ENCODE measurements at places on chromosomes 5 and 9.
A peak's percentile ranks its signal among the peaks of the same experiment; 100 is the strongest.

GRCh38 chr5:60207040-60207439 is 313.5 kb upstream of the PDE4D start:
- DNase-seq = no peak

GRCh38 chr5:55402199-55402598 is 94.4 kb downstream of the MTREX start:
- DNase-seq = no peak

- DNase-seq = no peak
Observed at GRCh38 chr5:103435136-103435889, 127.3 kb downstream of the NUDT12 start.

DNA sequence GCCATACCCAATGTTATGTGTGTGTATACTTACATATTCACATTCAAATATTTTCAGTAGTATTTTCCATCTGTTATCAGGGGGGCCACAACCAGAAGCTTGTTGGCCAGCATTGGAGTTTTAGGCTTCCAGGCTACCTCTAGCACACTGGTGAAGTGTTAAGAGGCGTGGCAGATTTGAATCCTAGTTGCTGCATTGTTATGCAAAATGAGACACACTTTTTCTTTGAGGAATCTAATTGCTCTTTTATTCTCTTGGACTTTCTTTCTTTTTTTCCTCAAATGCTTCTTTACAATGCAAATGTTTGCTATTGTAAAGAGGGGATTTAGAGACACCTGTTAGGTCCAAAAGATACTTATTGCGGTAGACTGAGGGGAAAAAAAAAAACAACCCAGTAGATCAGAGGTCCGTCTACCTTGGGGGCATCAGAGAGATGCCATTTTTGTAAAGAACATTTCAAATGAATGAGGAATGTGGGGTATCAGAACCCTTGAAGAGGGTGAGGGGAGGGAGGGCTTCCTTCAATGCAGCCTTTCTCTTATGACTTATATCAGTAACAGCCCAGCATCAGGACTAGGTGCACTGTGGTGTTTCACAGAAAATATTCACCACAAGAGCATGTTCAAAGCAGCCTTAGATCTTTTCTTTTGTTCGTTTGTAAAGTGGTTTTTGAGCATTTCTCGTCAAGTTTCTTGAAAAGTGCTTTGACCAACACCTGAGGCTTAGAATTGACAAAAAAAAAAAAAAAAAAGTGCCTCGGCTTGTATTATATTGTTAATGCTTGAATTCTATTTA is 3.8 kb downstream of the SMARCA2 start:
- no peak for DNase-seq

- no peak for DNase-seq
Observed at GRCh38 chr5:13606051-13606450, 338.4 kb downstream of the DNAH5 start.

DNA sequence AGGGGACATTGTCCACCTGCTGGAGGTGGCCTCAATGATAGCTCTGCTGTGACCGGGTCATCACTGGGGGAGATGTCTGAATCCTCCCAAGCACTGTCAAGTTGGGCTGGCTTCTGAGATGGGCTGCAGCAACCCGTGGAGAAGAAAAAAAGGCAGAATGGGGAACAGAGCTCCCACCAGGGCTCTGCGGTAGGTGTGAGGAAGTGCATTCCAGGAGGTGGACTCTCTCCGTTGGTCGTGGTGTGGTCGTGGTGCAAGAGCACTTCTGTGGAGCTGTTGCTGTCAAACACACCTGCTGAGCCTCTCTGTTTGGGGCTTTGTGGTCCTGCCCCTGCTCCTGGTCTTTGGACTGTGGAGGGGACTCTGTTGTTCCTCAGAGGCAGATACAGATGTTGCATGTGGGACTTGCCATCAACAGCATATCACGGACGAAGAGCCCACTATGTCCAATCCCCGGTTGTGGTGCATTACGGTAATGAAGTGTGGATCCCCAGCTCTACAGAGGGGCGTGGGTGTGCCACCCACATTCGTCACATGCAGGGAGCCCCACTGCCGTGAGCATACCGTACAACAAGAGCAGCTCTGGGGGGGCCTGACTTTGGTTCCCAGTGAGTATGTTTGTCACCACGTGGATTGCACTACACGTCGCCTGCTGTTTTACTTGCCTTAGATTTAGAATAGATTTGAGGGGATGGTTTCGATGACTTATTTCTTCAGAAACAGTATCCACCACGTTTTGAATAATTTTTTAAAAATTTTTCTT is 36.0 kb upstream of the PITX1 start:
- no peak for DNase-seq

- DNase-seq = no peak
Observed at GRCh38 chr5:17481378-17481777, 16.7 kb upstream of the TAF11L2 start.

- DNase-seq = no peak
Observed at GRCh38 chr5:92505145-92505544, 1075.9 kb downstream of the NR2F1-AS1 start.

GRCh38 chr5:143793249-143793648 is 18.7 kb upstream of the HMHB1 start:
- no peak for DNase-seq

DNA sequence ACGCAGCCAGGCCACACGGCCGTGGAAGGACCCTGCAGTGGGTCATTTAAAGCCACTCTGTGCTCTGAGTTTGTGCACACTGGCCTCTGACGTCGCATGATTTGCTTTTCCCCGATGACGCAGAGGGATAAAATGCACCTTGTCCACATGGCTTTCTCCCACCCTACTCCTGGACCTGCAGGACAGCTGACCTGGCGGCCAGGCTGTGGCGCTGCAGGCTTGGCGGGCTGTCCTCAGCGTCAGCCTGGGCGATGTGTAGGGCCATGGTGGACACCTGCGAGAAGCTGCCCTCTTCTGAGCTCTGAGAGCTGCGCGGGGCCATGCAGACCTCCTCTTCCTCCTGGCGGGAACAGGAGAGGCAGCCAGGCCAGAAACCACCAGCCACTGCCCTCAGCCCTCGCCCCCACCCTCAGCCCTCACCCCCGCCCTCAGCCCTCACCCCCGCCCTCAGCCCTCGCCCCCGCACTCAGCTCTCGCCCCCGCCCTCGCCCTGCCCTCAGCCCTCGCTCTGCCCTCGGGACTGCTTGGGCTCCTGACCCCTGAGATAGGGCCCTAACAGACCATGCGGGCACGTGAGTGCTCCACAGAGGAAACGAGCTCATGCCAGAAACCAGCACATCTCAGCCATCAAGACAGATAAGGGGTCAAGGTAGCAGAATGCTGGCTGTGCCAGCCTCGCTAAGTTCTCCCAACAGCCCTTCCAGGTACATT is 20.0 kb upstream of the SCGB3A1 start:
- DNase-seq = no peak

GRCh38 chr9:105245029-105245890 is 809 bp downstream of the SLC44A1 start:
- peak; percentile 6 for DNase-seq

DNA sequence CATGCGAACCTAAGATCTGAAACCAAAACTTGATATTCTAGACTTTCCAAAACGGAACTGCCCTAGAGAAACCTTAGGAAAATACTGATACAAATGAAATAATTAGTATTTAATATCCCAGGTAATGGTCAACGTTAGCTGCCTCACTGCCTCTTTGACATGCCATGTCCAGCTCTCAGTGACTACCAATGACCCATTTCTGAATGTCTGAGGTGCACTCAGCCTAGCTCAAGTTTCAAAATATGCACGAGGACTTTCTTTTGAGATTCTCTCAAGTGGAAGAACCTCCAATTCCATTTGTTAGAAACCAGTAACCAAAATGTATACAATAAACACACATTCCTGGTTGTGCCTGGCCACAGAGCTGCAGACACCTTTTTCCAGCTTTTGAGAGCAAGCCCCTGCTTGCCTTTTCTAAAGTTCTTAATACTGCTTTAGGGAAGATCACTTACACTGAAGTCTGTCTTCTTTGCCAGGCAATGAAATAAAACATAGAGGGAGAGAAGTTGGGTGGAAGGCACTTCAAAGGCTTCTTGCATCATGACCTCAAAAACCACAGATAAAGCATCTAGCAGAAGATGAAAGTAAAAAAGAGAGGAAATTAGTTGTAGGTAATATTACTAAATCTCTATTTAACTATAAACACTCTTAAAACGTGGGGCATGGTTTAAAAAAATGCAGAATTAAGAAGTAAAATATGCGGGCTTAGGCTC is 87.9 kb downstream of the MRPS27 start:
- DNase-seq = no peak

- no peak for DNase-seq
Observed at GRCh38 chr5:126659805-126660482, 59.2 kb downstream of the PHAX start.

Data from stimulated activated CD4-positive, alpha-beta T cell treated with anti-CD3 and anti-CD28 coated beads, Interleukin-4, amount 100 ng/mL, for 48 hours (primary cell).